Right ventricle myocardium inferior (tissue), 1 donor: ENCODE measurements at places on chromosomes 3 and 15.

DNA sequence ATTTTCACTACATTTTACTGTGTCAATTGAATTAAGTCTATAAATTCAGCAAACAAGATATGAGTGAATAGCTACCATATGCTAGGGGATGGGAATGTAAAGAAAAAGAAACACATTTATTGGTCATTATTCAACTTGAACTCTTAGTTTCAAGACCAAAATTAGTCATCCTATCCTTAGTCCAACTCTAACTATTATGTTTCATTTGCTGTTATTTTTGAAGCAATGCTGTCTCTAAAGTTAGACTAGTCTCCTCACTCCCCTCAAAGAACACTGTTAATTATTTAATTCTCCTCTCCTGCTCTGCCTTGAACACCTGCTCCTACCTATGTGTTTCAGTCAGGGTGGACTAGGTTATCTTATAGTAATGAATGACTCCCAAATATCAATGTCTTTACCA lies 920.9 kb downstream of the TUSC7 start:
- DNase-seq = no peak

GRCh38 chr15:89777782-89778380 lies 1.7 kb downstream of the MESP2 start:
- DNase-seq = no peak

DNA sequence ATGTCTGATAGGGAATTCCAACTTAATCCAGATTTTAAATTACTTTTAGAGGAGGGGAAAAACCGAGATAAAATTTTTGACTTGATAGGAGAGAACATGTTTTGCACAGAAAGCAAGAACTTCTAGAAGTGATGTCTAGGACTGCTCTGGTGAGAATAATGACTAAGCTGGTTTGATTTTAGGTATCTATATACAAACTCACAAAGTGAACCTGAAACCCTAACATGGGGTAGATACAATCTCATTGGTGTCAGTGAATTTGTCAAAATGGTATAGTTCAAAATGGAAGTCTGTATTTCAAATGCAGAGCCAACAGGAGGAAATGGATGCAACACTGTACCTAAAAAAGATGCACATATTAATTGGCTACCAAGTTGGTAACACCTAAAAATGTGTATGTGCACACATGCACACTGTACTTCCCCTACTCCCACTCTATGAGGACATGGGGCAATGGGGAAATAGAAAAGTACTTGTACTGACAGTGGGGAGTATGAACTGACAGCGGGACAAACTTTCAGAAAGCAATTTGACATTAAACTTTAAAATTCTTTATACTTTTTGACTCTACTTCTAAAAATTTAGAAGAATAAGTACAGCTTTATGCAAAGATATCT lies 53.0 kb downstream of the NR1I2 start:
- no peak for DNase-seq

- no peak for DNase-seq
Observed at GRCh38 chr3:58661836-58662420, 4.6 kb downstream of the FAM3D start.

- no peak for DNase-seq
Observed at GRCh38 chr15:60798821-60799220, 319.9 kb upstream of the ICE2 start.

GRCh38 chr3:138945709-138946662 lies 951 bp downstream of the FOXL2 start:
- DNase-seq = peak; percentile 75

DNA sequence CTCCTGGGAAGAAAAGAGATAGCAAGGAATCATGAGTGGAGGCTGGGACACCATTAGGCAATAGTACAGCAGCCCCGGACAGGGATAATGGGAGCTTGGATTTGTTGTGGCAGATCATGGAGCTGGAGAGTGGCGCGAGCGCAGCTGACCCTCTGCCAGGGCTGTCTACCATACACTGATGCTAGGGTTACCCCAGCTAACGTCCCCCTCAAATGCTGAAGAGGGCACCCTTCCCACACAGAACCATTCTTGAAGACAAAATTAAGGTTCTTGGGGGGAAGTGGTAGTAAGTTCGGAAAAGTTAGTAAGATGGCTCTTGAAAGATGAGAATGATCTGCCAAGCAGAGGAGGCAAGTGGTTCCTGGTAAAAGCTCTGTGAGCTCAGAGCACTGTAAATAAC lies 61.1 kb downstream of the ST3GAL6 start:
- DNase-seq = no peak

GRCh38 chr3:136544532-136544931 lies 207.6 kb downstream of the STAG1 start:
- DNase-seq = no peak

DNA sequence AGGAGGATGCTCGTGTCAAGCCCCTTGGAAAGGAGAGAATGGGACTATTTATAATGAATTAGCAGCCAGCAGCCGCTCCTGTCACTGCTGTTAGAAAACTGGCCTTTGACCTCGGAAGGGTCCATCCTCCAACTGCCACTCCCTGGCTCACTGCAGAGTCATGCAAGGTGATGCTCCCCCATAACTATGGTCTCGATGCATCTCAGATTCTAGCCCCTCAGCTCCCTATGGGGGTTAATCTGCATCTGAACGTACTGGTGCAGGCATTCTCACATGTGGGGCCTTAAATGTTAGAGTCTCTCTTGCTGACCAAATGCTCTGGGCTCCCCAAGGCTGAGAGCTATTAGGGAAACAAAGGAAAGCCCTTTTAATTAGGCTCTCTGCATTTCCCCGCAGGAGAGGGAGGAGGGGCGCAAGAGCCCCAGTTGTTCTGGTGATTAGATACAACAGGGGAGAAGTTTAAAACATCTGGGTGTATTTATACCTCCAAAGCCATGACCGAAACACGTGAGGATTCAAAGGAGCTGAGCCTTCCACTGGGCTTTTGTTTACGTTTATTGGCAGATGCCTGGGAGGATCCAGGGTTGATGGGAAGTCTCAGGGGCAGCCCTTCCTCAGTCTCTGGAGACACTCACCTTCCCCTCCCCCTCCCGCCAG lies 182.5 kb downstream of the OPA1 start:
- DNase-seq = no peak

DNA sequence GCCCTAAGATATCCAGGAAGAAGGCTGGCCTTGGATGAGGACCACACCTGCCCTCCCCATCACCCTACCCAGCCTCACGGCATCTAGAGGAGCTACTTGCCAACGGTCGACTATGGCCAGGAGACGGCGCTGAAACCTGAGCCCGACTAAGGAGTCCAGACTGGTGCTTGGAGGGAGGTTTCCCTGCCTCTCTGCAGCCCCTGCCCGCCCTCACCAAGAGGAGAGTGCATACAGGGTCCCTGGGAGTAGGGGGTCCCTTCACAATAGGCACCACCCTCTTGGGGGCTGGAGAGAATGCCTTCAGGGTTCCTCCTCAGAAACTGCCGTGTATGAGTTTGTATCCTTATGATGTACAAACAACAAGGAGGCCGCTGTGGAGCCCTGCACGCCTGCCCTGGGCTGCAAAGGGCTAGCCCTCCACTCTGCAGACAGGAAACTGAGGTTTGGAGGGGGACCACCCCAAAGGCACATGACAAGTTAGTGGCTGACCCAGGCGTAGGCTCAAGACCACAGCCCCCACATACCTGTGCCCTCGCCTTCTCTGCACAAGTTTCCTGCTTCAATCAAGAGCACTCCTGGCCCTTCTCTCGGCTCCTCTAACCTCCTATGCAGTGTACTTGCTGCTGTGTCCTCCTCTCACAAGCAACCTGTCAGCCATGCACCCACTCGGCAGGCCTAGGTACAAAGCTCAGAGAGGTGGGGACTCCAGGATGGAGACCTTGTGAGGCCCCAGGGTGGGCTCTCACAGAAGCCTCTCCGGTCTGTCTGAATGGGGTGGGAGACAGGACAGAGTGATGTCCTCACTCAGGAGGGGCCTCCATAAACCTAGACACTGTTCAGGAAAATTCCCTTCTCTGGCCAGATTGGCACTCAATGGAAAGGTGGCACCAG lies 7.4 kb downstream of the KLF15 start:
- no peak for DNase-seq

GRCh38 chr3:101811875-101812274 lies 32.9 kb downstream of the NXPE3 start:
- DNase-seq = no peak

DNA sequence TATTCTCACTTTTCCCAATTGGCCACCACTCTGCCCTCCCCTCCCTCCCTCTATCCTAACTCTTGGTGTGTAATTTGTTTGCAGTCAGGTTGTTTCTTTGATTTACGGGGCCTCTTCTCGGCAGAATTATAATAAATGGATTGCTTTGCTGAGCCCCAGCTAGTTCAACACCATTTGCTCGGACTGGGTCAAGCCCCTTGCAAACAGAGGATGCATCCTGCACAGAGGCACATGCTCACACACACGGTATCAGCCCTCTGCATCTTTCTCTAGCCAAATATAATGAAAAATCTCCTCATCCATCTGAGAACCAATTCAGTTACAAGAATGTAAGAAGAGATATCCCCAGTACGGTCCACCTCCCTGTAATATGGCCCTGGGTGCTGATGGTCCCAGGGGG lies 97.7 kb downstream of the EPHB1 start:
- no peak for DNase-seq

- peak; percentile 80 for DNase-seq
Observed at GRCh38 chr15:75646944-75647364, 758 bp upstream of the SNX33 start.

DNA sequence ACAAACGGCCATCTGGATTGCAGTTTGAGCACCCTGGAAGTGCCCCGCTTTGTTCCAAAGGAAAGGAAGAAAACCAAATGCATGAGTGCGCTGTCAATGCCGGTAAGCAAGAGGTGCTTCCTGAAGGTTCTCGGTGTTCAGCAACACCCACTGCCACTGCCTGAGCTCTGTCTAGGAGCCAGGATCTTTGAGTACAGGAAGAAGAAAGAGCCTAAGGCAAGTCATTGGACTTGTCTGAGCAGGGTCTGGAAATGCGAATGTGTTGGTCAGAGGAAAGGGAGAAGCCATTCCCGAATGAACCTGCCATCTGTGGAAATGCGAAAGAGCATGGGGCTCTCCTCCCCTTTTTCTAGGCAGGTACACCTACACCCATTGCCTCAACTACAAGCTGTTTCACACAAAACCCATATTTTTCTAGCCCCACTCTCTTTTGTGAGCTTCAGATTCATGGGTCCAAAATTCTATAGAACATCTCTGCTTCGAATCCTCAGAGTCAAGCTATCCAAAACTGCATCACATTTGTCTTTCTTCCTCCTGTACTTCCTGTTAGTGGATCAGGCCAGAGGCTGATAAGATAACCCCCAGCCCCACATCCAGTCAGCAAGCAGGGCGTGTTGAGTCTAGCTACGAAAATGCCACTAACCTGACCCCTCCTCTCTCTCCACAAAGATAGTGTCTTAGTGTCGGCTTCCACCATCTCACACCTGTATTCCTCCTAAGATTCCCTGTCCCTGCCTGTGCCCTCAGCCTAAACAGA lies 55.6 kb upstream of the C15orf61 start:
- DNase-seq = no peak

GRCh38 chr3:141796081-141796888 lies 33.1 kb downstream of the GRK7 start:
- DNase-seq = peak; percentile 82

- DNase-seq = no peak
Observed at GRCh38 chr15:58114388-58114787, 23.8 kb upstream of the AQP9 start.

- no peak for DNase-seq
Observed at GRCh38 chr3:158652463-158652862, 8.1 kb downstream of the GFM1 start.

GRCh38 chr15:94840794-94841783 lies 609.7 kb downstream of the MCTP2 start:
- DNase-seq = no peak

DNA sequence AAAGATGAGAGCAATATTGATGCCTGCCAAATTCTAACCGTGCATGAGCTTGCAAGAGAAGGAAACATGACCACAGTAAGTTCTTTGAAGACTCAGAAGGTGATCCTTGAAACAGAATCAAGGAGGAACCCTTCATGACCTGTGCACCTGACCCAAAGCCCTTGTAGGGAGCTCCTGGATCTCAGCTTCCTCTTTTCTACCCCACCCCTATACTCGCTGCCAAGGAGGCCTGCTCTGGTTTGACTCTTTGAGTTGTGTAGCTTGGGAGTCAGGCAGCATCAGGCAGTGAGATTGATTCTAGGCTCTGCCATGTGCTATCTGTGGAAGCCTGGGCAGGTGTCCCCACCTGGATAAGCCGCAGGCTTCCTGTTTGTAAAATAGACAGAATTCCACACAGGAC lies 10.6 kb downstream of the TTC21A start:
- no peak for DNase-seq

DNA sequence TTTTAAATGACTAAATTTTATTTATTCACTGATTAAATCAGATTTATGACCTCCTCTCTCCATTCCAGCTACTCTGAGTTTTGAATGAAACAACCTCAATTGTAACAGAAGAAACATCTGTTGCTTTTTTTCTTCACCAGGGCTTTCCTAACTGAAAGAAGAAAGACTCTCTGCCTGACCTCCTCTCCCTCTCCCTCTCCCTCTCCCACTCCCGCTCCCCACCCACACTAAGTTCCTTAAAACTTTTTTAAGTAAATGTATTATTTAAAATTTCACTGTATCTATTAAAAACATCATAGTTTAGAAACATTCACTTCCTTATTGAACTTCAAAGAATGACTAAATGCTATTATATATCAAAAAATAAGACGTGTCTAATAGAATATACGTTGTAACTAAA lies 122.0 kb downstream of the TFDP2 start:
- DNase-seq = no peak

DNA sequence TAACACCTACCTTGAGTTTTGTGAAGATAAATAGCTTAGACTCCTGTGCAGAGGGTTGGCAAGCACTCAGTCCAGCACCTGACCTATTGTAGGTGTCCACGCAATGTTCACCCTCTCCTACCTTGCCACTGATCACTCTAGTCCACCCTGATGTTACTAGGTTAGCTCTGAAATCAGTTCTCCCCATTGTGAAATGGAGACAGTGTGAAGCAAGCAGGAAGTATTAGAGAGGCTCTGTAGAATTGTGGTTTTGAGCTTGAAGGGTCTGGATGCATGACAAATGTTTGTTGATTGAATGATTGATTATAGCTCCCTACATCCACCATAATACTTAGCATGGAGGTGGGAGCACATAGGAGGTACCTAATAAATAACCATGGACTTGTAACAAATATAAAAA lies 199.7 kb downstream of the RPLP1 start:
- DNase-seq = no peak

- DNase-seq = no peak
Observed at GRCh38 chr15:75199357-75199940, 2.2 kb upstream of the C15orf39 start.

DNA sequence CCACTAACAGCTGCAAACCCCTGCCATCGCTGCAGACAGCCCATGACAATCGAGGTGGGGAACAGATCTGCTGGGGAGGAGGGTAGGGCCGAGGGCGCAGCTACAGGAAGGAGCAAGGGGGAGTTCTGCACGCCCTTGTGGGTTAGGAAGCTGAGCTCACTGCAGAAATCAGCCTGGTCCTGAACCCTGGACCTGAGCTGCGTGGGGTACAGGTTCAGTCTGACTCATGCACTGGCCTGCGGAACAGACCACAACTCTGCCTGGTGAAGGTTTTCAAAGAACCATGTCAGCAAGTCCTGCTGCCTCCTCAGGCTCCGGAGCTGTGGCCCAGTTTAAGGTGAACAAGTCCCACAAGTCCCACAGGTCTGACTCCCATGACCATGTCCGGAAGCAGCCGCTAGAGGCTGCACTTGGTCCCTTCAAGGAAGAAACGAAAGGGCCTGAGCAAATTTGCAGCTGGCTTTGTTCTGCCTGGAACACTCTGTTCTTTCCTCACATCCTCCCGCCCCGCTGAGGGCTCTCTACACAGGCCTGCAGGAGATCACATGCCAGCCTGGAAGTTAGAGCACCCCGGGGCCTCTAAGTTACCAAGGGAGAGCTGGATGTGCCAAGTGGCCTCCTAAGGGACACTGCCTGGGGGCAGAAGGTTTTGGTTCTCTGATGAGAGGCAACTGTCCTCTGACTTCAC lies 49.4 kb upstream of the AKAP13 start:
- peak; percentile 94 for DNase-seq

GRCh38 chr3:56737006-56737405 lies 53.9 kb upstream of the TASOR start:
- DNase-seq = no peak
